ENCODE measurements at places on chromosomes 3 and 15. TPM values are rescaled to one million over a fixed set of nuclear protein-coding genes. Genes with fewer than 3 reads are reported as not detected.

- no peaks in the 10 kb centered on the region for H3K36me3 ChIP-seq
- H3K4me1 ChIP-seq, result no peaks in the 10 kb centered on the region
- H3K27me3 ChIP-seq, result no peaks in the 10 kb centered on the region
- DNase-seq, result no peak
- no peak overlapping the region for H3K4me3 ChIP-seq
Measured at GRCh38 chr3:142973217-142974009, 9.9 kb upstream of the PAQR9 start.

DNA sequence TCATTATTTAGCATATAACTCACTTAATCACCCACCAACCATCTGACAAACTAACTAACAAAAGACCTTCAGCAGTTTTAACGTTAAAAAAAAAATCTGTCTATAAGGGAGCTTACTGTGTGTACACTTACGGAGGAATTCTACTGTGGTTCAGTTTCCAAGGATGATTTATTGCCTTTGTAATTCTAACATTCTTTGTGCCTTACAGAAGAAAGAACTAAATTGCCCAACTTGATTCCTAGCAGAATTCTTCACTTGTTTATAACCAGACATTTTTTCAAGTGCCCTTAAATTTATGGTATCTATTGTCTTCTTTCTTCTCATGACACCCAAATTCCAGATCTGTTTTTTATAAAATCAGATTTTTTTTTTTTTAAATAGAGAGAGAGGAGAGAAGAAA, 119.7 kb upstream of the IGSF10 start:
- DNase-seq, result no peak
- H3K27ac ChIP-seq, result no peak overlapping the region
- no peaks in the 10 kb centered on the region for H3K27me3 ChIP-seq
- H3K4me3 ChIP-seq, result no peak overlapping the region
- no peaks in the 10 kb centered on the region for H3K36me3 ChIP-seq
- H3K4me1 ChIP-seq, result no peaks in the 10 kb centered on the region

- H3K27me3 ChIP-seq, result peaks cover 6% of the 10 kb centered on the region
- no peaks in the 10 kb centered on the region for H3K36me3 ChIP-seq
- H3K4me3 ChIP-seq, result no peak overlapping the region
- DNase-seq, result no peak
- no peak overlapping the region for H3K27ac ChIP-seq
- H3K4me1 ChIP-seq, result no peaks in the 10 kb centered on the region
Measured at GRCh38 chr3:181721046-181721875, 9.5 kb downstream of the SOX2 start.

DNA sequence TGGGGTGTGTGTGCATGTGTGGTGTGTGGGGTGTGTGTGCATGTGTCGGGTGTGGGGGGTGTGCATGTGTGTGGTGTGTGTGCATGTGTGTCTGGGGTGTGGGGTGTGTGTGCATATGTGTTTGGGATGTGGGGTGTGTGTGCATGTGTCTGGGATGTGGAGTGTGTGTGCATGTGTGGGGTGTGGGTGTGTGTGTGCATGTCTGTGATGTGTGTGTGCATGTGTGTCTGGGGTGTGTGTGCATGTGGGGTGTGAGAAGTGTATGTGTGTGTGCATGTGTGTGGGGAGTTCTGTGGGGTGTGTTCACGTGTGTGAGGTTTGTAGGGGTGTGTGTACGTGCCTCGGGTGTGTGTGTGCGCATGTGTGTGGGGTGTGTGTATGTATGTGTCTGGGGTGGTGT, 6.7 kb upstream of the OCA2 start:
- H3K4me1 ChIP-seq, result peaks cover 6% of the 10 kb centered on the region
- H3K27ac ChIP-seq, result no peak overlapping the region
- no peak for DNase-seq

GRCh38 chr15:51917493-51917892, 54.1 kb downstream of the LEO1 start:
- H3K27ac ChIP-seq, result no peak overlapping the region
- no peaks in the 10 kb centered on the region for H3K36me3 ChIP-seq
- H3K27me3 ChIP-seq, result no peaks in the 10 kb centered on the region
- no peaks in the 10 kb centered on the region for H3K4me1 ChIP-seq
- H3K4me3 ChIP-seq, result no peak overlapping the region

SAMD7 gene
- not detected for total RNA-seq

TUSC7 gene
- not detected for total RNA-seq

DNA sequence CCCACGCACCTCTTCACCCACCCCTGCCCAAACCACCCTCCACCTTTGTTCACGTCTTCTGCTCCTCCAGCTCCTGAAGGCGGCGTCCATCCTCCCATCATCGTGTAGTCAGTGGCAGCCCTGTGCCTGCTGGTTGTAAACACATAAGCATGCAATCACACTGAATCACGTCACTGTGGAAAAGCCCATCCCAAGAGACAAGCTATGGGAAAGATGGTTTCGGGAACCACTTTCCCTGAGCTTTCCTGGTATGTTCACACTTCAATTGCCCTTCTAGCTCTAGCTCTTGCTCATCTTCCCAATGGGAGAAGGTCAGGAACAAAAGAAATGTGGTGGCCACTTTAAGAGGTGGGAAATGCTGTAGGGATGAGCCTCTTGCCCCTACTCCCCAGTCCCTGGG, 14.4 kb upstream of the GOLGA8J start:
- H3K4me1 ChIP-seq, result peaks cover 7% of the 10 kb centered on the region
- H3K36me3 ChIP-seq, result no peaks in the 10 kb centered on the region
- H3K27me3 ChIP-seq, result no peaks in the 10 kb centered on the region
- no peak overlapping the region for H3K27ac ChIP-seq

DNA sequence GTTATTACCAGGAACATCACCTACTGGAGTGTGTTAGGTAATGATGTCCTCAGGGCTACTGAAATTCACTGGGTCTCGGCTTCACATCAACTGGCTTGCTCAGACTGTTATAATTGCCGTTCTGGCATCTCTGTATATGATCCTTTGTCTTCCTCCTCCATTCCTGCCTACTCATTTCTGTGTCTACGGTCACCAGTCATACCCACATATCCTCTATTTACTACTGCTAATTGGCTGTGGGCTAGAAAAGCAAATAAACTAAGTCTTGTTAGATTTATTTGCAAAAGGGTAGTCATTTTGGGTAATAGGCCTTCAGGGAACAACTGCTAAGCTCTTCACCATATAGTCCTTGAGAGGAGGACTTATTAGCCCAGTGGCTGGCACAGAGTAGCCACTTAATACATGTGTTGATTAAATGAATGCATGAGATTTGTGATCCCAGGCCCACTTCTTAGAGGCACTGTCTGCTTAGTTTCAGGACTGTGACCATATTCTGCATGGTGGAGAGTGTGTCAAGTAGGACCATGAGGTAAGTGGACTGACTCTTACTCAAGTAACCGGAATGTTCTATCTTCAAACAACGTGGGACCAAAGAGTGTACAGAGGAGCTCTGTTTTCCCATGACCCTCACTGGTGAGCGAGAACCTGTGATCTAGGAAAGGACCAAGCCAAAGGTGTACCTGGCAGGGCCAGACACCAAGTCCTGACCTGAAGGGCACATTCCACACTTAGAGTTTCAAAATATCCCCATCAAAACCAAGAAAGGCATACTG, 13.2 kb downstream of the ZDHHC3 start:
- no peaks in the 10 kb centered on the region for H3K36me3 ChIP-seq
- H3K4me1 ChIP-seq, result no peaks in the 10 kb centered on the region
- H3K4me3 ChIP-seq, result no peak overlapping the region
- no peak overlapping the region for H3K27ac ChIP-seq

CCDC39 gene
- total RNA-seq, result 0.72 TPM

IL17RE gene
- total RNA-seq, result 0.48 TPM

GRCh38 chr15:36782681-36783080, 203.3 kb downstream of the CDIN1 start:
- H3K4me3 ChIP-seq, result no peak overlapping the region
- no peak for DNase-seq
- no peak overlapping the region for H3K27ac ChIP-seq
- no peaks in the 10 kb centered on the region for H3K27me3 ChIP-seq
- H3K4me1 ChIP-seq, result no peaks in the 10 kb centered on the region
- no peaks in the 10 kb centered on the region for H3K36me3 ChIP-seq

GRCh38 chr3:89260721-89261120, 153.3 kb downstream of the EPHA3 start:
- no peaks in the 10 kb centered on the region for H3K4me1 ChIP-seq
- H3K4me3 ChIP-seq, result no peak overlapping the region
- no peak for DNase-seq
- H3K36me3 ChIP-seq, result no peaks in the 10 kb centered on the region
- no peak overlapping the region for H3K27ac ChIP-seq

SLC6A1 gene
- total RNA-seq, result 0.95 TPM

ZBTB11 gene
- total RNA-seq, result 18.2 TPM

GRCh38 chr3:53519065-53519709, 24.8 kb downstream of the CACNA1D start:
- H3K27me3 ChIP-seq, result no peaks in the 10 kb centered on the region
- peaks cover 3% of the 10 kb centered on the region for H3K4me1 ChIP-seq
- no peak overlapping the region for H3K27ac ChIP-seq
- DNase-seq, result no peak
- H3K4me3 ChIP-seq, result no peak overlapping the region
- no peaks in the 10 kb centered on the region for H3K36me3 ChIP-seq

DNA sequence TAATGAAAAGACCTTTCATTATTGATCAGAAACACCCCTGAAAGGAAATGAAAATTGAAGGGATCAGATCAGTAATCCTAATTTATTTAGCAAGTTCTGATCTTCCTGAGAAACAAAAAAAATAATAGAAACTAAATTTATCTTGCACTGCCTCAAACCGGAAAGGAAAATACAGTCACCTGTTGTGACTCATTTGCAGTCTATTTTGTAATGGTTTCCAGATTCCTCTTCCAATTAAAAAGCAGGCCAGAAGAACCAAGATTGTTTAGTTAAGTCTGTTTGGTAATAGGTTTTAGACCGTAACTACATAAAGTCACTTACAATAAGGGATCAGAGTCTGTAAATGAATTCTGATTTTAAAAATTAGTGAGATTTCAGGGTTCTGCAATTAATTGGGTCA, 49.7 kb upstream of the ATOSA start:
- H3K4me3 ChIP-seq, result no peak overlapping the region
- no peak overlapping the region for H3K27ac ChIP-seq
- no peak for DNase-seq
- H3K4me1 ChIP-seq, result peaks cover 5% of the 10 kb centered on the region

DNA sequence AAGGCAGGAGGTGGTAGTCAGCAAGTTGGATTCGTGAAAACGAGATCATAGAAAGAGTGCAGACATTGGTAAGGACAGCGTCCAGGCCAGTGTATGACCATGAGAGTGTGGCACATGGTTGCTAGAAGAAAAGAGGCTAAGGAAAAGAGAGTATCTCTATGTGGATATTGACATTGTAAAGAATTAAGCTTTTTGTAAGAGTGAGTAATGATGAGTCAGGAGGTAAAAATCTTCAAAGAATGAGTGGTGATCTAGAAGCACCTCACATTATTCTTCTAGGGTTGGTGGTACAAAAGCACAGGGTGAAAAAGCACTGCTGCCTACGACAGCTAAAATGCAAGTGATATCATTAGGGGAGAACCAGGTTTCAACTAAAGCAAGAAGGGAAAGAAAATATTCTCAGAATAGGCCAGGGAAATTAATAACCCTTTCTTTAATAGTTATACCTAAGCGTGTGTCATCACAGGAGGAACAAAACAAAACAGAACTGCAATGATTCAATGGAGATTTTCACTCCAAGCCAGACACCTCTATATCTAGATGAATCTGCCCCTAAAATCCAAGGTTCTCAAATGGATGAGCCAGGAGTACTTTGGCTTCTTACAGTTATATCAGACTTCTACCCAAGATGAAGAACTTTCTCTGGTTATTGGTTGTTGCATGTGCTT, 884.7 kb downstream of the NAALADL2 start:
- H3K27ac ChIP-seq, result no peak overlapping the region
- no peaks in the 10 kb centered on the region for H3K27me3 ChIP-seq
- no peak for DNase-seq
- H3K4me1 ChIP-seq, result no peaks in the 10 kb centered on the region

NUP210 gene
- 3.4 TPM for total RNA-seq

C3orf18 gene
- total RNA-seq, result 10.8 TPM

TMC3 gene
- total RNA-seq, result 0.23 TPM

- no peak overlapping the region for H3K4me3 ChIP-seq
- no peaks in the 10 kb centered on the region for H3K36me3 ChIP-seq
- H3K27ac ChIP-seq, result no peak overlapping the region
- DNase-seq, result no peak
- peaks cover 2% of the 10 kb centered on the region for H3K4me1 ChIP-seq
Measured at GRCh38 chr3:170532573-170532972, 53.3 kb downstream of the SLC7A14 start.

ALS2CL gene
- total RNA-seq, result 13.2 TPM
